ENCODE measurements at places on chromosomes 3 and 15.

GRCh38 chr3:122767540-122768372 is 25.9 kb downstream of the HSPBAP1 start:
- DNase-seq = no peak

DNA sequence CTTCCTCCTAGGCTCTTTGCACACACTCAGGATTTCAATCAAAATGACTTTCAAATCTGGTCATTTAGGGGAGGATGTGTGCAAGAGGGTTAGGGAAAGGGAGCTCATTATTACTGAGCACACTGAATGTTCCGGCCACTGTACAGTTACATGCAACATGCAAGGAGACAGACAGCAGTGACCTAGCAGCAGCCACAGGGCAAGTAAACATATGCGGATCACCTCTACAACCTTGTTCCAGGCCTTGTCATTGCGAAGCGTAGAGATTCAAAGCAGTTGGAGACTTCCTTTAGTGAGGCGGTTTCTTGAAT is 837.6 kb downstream of the AGBL1 start:
- DNase-seq = no peak

DNA sequence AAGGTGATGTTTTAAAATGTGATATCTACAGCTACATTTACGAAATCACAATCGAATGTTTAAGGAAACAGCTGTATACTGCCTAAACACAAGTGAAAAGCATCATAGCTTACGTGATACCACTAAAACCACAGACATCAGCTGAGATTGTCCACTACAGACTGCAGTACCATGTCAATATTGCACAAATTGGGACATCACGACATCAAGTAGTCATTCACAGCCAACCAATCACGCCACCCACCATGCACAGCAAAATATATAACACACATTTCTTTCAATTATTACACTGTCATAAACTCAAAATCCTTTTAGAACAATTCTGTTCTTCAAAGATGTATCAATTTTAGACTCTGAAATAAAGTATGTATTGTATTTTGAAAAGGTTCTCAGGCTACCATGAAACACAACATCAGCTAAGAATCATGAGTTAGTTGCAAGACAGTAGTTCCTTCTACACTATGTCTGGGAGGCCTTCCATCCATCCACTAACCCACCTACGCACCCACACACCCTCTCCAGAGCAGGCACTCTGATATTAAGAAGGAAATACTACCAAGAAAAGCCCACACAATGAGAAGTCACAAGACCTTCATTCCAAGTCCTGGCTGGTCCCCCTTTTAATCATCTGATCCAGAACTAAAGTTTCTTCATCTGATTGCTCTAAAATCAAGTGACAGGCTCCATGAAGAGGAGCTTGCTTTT is 3.1 kb downstream of the DMXL2 start:
- no peak for DNase-seq

GRCh38 chr15:42206406-42206805 is 1.7 kb downstream of the VPS39 start:
- no peak for DNase-seq

GRCh38 chr3:95289295-95289694 is 1226.4 kb downstream of the NSUN3 start:
- DNase-seq = no peak

DNA sequence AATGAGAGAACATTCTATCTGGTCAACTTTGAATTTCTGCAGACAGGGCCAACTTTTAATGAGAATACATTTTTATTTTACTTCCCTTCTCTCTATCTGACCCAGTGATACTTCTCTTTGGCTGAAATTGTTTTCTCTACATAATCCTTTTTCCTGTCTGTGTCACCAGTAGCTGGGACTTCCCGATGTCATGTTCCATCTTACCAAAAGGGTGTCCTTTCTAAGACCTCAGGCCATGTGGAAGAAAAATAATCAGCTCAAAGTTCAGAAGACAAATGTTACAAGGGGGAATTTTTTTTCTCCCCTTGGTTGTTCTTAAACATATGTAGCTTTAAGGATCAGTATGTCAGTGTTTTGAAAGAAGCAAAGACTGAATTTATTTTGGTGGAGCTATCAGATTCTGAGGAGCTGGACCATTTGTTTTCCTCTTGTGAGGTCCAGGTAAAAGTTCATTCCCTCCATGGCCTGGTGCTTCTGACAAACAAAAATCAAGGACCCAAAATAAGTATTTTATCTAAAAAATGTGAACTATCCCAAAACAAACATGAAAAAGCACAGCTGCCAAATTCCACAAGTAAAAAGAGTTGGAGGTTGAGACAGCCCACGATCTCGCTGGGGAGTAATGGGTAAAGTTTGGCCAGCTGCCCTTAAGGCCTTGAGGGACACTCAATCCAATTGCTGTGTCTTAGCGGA is 859.4 kb upstream of the NR2F2 start:
- no peak for DNase-seq

- DNase-seq = no peak
Observed at GRCh38 chr3:134369861-134370596, 4.2 kb downstream of the AMOTL2 start.

DNA sequence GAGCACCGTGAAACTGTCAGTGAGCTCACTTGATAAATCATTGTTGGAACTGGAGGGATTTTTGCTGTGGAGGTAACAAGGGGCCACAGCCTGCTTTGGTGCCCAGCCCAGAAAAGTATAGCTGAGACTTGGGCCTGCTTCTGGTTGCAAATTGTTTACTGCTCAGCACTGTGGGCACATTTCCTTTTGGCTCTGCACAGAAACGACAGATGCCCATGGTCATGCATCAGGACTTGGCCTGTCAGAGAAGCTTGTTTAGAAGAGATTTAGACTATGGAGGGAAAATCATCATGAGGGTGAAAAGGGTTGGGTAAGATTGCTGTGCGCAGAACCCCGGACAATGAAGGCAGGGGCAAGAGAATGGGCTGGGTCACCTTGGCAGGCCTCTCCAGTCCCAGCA is 286.1 kb upstream of the CTNNB1 start:
- no peak for DNase-seq

DNA sequence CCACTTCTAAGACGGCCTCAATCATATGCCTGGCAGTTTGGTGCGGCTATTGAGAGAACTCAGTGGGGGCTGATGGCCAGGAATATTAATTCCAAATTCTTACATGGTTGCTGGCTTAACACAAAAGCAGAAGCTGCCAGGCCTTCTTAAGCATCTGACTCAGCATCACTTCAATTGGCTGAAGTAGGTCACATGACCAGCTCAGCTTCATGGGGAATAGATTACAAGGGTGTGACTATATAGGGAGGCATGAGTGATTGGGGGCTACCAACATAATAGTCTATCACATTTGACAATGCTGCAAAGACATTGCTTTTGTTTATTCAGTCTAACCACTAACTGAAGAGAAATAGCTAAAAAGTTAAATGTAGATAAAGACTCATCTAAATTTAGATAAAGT is 101.6 kb upstream of the ANKRD28 start:
- DNase-seq = no peak

DNA sequence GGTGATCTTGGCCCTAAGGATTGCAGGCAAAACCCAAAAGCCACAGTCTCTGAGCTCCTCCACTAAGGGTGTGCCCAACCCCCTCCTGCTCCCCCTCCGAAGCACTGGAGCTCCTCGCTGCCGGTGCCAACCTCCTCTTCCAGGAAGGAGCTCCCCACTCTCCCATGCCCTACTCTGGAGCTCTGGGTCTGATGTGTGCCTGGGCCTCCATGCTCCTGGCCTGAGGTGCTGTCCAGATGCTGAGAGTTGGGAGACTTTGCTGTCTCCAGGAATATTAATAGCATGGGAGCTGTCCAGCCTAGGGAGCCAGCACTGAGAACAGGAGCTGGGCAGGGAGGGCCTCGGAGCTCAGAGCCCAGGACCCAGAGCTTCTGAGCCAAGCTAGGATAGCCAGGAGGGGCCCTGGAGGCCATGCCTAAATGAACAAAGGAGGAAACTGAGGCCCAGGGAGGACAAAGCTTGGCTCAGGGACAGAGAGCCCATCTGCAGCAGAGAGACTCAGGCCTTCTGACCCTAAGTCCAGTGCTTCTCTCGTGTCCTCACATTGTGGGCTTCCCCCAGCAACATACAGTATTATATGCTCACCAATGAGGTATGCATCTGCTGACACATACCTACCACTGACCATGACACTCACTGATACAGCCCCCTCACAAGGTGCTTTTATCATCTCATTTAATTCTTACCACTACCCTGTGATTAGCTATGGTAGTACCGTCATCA is 36.9 kb upstream of the HERC1 start:
- DNase-seq = no peak

GRCh38 chr3:189967254-189967865 is 153.3 kb downstream of the P3H2 start:
- DNase-seq = no peak

DNA sequence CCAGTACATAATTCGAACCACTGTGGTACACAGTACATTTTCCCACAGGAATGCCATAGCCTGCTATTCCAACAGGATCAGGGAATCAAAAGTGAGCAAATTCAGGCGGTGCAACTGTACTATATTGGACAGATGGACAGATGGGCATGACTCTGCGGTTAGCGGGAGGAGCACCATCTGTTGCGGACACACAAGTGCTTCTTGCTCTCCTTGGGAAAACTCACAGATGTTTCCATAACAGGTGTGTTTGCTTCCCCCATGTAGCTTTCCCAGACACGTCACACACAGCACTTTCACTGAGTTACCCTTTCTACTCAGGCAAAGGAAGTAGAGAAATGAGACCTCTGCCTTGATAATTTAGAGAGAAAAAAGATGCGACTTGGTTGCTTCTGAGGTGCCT is 325.1 kb upstream of the THBS1 start:
- no peak for DNase-seq

DNA sequence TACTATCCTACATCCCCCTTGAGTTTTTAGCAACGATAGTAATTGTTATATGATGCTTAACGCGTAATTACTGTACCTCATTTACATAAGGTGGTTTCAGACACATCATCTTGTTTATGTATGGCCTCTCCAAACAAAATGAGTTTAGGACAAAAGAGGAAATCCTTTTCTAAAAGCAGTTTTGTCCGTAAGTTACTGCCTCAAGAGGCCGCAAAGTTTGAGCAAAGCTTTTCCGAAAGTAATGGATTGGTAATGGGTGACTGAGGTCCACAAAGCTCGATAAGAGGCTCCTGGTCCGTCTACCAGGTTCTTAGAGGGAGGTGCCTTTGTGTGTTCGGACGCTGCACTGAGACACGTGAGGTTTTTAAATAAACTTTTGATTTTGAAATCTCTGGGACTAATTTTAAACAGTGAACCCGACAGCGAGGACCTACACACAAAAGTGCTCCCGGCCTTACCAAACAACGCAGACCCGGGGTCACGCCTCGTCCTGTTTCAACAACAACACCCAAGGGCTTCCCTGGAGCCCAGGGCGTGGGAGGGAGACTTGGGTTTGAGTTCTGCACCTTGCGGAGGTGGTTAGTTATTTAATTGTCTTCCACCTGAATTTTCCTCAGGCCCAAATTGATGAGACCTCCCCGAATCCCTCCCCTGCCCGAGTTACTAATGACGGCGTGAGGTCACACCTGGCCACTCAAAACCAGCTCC is 456 bp upstream of the C15orf61 start:
- no peak for DNase-seq

- no peak for DNase-seq
Observed at GRCh38 chr3:61425356-61425755, 136.0 kb upstream of the PTPRG start.

DNA sequence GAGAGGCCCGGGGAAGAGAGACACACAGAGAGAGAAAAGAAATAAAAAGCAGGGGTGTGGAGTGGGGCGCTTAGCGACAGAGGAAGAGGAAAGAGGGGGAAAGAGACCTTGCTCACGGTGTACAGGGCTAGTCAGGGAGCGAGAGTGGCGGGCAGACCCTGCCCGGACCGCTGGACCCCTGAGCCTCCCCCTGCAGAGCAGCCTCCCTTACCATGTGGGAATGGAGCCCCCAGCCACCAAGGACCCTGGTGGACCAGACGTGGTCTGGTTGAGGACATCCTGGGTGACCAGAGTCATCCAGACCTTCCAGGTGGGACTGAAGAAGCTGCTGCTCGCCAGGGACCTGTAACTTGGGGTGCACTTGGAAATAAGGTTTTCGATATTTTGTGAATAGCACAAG is 129.6 kb downstream of the CHSY1 start:
- no peak for DNase-seq

- DNase-seq = no peak
Observed at GRCh38 chr3:133989936-133990702, 39.6 kb downstream of the SLCO2A1 start.

- DNase-seq = no peak
Observed at GRCh38 chr3:112778353-112778948, 68.2 kb downstream of the CD200R1L start.

- DNase-seq = no peak
Observed at GRCh38 chr3:138785951-138786350, 48.8 kb downstream of the PIK3CB start.

GRCh38 chr3:31523543-31523942 is 9.2 kb upstream of the STT3B start:
- DNase-seq = no peak

GRCh38 chr3:126170073-126170777 is 10.2 kb downstream of the ALDH1L1 start:
- no peak for DNase-seq

DNA sequence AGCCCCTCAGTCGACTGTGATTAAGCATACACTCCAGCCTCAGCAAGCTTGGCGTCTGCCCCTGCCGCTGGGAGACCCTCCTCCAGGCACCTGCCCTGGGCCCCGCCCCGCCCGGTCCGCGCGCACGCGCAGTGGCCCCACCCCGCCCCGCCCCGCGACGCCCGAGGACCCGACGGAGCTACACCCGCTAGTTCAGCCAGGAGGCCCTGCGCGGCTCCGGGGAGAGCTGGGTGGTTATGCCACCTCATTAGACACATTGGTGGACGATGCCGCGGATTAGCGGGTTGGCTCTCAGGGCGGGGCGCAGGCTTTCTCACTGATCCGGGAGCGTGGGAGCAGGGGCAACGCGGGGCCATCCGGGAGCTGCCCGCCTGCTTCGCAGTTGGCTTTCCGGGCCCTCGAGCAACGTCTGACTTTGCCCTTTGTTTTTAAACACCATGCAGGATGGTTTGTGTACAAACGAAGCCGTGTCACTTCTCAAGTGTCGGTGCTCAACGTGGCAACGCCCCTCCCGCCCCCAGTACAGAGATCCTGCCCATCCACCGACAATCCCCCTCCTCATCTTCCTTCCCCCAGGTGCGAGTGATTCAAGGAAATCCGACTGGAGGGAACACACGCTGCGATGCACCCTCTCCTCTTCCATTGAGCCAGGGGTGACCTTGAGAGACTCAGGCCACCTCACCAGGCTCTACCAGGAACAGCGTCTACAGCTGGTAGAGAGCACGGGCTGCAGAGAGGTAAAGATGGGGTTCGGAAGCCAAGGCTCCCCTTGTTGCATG is 109.3 kb downstream of the SHQ1 start:
- DNase-seq = peak; percentile 57

DNA sequence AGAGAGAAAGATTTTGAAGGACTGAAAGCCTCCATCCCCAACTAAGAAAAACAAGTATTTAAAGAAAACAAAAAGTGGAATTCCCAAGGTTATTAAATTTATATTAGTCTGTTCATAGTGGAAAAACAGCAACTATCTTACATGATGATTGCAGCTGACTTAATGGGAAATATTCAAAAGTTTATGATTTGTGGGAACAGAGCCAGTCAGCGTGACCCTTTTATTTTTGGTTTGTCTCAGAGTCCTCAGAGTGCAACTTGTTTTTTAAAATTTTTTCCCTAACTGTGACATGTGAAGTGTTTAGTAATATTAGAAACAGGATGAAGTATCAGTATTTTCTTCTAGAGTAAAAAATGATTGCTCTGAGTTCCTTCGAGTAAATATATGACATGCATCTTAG is 441.9 kb upstream of the MCTP2 start:
- no peak for DNase-seq

Measured in activated T-helper 9 cell treated with anti-CD3 and anti-CD28 coated beads, Interleukin-2, amount 50 U/mL, for 16 hours (primary cell).